ENCODE measurements at places on chromosomes 7 and 10. TPM values are rescaled to one million over a fixed set of nuclear protein-coding genes. Genes with fewer than 3 reads are reported as not detected.

CCDC3 gene
- 26.1 TPM for total RNA-seq

VWDE gene
- 3.2 TPM for total RNA-seq

NEUROD6 gene
- total RNA-seq = not detected

CTBP2 gene
- total RNA-seq = 145 TPM

CALML5 gene
- not detected for total RNA-seq

RTKN2 gene
- 1.7 TPM for total RNA-seq

ERVW-1 gene
- total RNA-seq = not detected

CYP17A1 gene
- total RNA-seq = not detected

- peak overlapping the region; percentile 49 for H3K27ac ChIP-seq
- peaks cover 15% of the 10 kb centered on the region for H3K4me1 ChIP-seq
- no peak for DNase-seq
- H3K4me3 ChIP-seq = no peak overlapping the region
- H3K36me3 ChIP-seq = no peaks in the 10 kb centered on the region
- peaks cover 3% of the 10 kb centered on the region for H3K27me3 ChIP-seq
These were observed 13.0 kb upstream of the HUS1 start for GRCh38 chr7:47992446-47992845.

DNA sequence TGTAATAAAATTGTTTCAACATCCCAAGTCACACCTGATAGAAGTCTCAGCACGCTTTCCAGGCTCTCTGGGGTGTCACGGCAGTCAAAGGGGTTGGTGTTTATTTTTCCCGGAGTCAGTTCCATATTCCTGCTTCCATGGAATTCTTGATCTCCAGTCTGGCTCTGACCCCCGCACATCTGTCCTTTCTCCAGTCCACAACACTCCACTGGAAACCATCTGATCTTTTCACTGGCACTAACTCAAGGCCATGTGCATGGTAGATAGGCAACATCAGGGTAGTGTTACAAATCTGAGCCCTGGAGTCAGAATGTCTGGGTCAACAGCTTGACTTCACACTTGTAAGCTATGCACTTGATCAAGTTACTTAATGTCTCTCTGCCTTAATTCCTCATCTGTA, 176.2 kb downstream of the WDR11 start:
- H3K36me3 ChIP-seq = no peaks in the 10 kb centered on the region
- H3K27me3 ChIP-seq = no peaks in the 10 kb centered on the region
- H3K4me1 ChIP-seq = no peaks in the 10 kb centered on the region

GRCh38 chr7:47649919-47650318, 68.0 kb upstream of the TNS3 start:
- no peaks in the 10 kb centered on the region for H3K36me3 ChIP-seq
- no peak overlapping the region for H3K4me3 ChIP-seq
- H3K4me1 ChIP-seq = peaks cover 11% of the 10 kb centered on the region
- no peaks in the 10 kb centered on the region for H3K27me3 ChIP-seq
- no peak for DNase-seq
- H3K27ac ChIP-seq = no peak overlapping the region

- peaks cover 1% of the 10 kb centered on the region for H3K27me3 ChIP-seq
- no peaks in the 10 kb centered on the region for H3K4me1 ChIP-seq
- no peak for DNase-seq
- no peak overlapping the region for H3K27ac ChIP-seq
- H3K36me3 ChIP-seq = peaks cover 3% of the 10 kb centered on the region
These were observed 743.8 kb upstream of the LRRN3 start for GRCh38 chr7:110347081-110347480.

GRCh38 chr7:143356414-143357050, 6.0 kb downstream of the FAM131B start:
- peaks cover 26% of the 10 kb centered on the region for H3K27me3 ChIP-seq
- no peak overlapping the region for H3K4me3 ChIP-seq
- H3K27ac ChIP-seq = no peak overlapping the region
- H3K36me3 ChIP-seq = peaks cover 5% of the 10 kb centered on the region
- H3K4me1 ChIP-seq = peaks cover 3% of the 10 kb centered on the region
- no peak for DNase-seq

DNA sequence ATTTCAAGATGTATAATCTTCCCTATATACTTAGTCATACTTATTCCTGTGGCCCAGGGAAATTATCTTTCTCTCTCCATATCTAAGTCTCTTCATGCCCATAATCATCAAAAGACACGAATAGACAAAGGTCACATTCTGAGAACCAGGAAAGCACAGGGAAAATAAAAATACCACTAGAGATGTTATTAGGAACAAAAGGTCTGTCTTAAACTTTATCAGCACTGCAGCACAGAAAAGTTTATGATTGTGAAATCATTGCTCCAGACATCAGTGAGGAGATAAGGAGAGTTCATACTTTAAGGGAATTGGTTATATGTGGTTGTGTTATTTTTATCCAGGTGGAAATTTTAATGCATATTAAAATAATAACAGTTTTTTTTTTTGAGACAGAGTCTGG, 974.6 kb upstream of the CELF2 start:
- H3K27ac ChIP-seq = no peak overlapping the region
- peaks cover 6% of the 10 kb centered on the region for H3K27me3 ChIP-seq
- H3K4me1 ChIP-seq = peaks cover 13% of the 10 kb centered on the region
- DNase-seq = no peak
- no peaks in the 10 kb centered on the region for H3K36me3 ChIP-seq
- no peak overlapping the region for H3K4me3 ChIP-seq

DNA sequence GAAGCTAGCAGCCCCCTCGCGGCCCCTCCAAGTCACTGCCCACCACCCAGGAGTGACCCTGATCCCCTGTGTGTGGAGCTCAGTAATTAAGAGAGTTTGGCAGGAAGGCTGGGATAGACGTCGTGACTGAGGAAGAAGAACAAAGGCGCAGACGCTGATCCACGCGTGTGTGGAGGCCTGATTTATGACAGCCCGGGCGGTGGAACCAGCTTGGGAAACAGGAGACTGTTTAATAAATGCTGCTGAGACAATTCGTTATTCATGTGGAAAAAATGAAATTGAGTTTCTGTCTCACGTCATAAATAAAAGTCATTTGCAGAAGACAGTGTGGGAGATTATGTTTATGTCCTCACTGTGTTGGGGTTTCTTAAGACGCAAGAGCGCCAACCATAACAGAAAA, 130.8 kb downstream of the ELFN1 start:
- H3K27me3 ChIP-seq = peaks cover 1% of the 10 kb centered on the region
- peak overlapping the region; percentile 51 for H3K27ac ChIP-seq
- H3K36me3 ChIP-seq = peaks cover 10% of the 10 kb centered on the region
- H3K4me1 ChIP-seq = no peaks in the 10 kb centered on the region

GRCh38 chr10:58641095-58641531, 128.4 kb downstream of the BICC1 start:
- H3K4me1 ChIP-seq = peaks cover 9% of the 10 kb centered on the region
- no peak overlapping the region for H3K4me3 ChIP-seq
- no peak for DNase-seq
- H3K27ac ChIP-seq = peak overlapping the region; percentile 48
- no peaks in the 10 kb centered on the region for H3K27me3 ChIP-seq

DNA sequence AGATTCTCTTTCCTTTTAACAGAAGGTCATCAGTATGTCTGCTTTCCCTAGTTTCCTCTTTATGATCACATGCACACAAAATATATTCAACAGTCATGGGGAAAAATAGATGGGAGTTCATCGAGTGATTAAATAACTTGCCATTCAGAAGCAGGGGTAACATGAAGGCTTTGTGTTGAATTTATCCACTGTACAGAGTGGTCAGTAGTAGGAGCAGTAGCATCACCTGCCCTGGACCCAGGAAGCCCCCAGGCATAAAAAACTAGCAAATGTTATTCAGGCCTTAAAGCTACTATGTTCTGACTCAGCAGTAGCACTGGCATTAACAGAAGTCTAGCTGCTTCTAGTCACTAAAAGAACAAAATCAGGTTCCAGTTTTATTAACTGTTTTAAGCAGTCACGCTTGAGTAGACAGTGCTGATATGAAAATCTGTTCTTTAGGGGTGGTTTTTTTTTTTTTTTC, 31.4 kb upstream of the FAM133B start:
- no peaks in the 10 kb centered on the region for H3K36me3 ChIP-seq
- no peak for DNase-seq
- no peaks in the 10 kb centered on the region for H3K27me3 ChIP-seq
- H3K4me3 ChIP-seq = no peak overlapping the region
- H3K27ac ChIP-seq = no peak overlapping the region

- H3K4me3 ChIP-seq = no peak overlapping the region
- H3K4me1 ChIP-seq = peaks cover 7% of the 10 kb centered on the region
- H3K27me3 ChIP-seq = peaks cover 13% of the 10 kb centered on the region
- no peaks in the 10 kb centered on the region for H3K36me3 ChIP-seq
These were observed 32.2 kb downstream of the KCNH2 start for GRCh38 chr7:150945853-150946420.

DNA sequence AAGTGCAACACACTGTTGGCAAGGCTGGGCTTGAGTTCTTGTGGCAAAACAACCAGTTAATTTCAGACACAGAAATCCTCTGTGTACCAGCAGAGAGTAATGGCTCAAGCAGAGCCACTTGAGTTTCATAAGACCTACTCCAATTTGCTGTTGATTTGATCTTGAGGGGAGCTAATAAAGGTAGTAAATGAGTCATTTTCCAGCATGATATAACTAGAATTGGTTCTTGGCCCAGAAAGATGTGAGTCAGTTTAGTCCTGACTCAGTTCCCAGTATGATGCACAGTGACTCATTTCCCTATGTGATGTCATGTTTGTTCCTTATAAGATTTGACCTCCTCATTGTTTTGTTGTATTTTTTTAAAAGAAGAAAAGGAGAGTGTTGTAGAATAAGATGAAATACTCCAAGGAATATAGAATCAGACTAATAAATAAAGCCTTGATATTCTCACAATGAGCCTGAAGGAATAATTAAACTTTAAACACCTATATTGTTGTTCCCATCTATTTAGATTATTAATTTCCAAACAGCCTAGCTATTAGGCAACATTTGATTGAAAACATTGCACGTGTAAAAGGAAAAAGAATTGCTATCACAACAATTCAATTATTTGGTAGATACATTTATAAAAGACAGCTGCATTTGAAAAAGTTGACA, 186.2 kb downstream of the REEP3 start:
- H3K36me3 ChIP-seq = no peaks in the 10 kb centered on the region
- H3K27ac ChIP-seq = no peak overlapping the region
- H3K4me3 ChIP-seq = no peak overlapping the region
- no peak for DNase-seq
- peaks cover 3% of the 10 kb centered on the region for H3K27me3 ChIP-seq
- H3K4me1 ChIP-seq = peaks cover 20% of the 10 kb centered on the region

GRCh38 chr7:123271856-123272255, 72.1 kb upstream of the SLC13A1 start:
- no peak for DNase-seq
- no peaks in the 10 kb centered on the region for H3K27me3 ChIP-seq
- H3K27ac ChIP-seq = no peak overlapping the region
- peaks cover 3% of the 10 kb centered on the region for H3K4me1 ChIP-seq

DNA sequence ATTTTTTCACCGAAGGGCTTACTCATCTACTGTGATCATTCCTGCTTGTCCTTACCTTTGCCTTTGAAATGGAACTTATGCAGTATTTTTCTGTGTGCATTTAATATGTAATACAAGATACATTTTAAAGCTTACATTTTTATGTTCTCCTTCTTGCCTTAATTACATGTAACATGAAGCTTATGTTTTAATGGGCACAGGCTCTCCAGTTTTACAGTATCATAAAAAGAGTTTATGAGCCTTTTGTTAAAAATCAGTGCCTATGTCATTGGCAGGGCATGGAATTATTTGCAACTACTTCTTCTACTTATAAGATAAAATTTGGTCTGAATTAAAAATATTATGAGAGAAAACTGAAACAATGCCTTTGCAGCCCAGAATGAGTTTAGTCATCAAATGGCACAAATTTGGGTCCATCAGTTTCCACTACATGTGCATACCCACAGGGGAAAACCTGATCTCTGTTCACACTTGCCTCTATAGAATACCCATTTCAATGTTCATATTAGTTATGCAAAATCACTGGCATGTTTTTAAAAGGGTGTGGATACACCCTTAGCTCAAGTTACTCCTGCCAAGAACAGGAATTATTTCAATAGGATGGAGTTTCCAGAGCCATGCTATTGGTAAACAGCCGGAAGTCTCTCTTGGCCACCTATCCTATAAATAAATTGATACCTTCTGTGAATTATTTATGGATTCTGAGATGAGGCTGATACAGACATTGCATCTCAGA, 27.9 kb upstream of the WNT16 start:
- no peak overlapping the region for H3K27ac ChIP-seq
- H3K36me3 ChIP-seq = no peaks in the 10 kb centered on the region
- H3K27me3 ChIP-seq = no peaks in the 10 kb centered on the region
- H3K4me3 ChIP-seq = no peak overlapping the region
- no peaks in the 10 kb centered on the region for H3K4me1 ChIP-seq
- no peak for DNase-seq

- H3K27ac ChIP-seq = no peak overlapping the region
- DNase-seq = peak; percentile 77
- peaks cover 19% of the 10 kb centered on the region for H3K4me1 ChIP-seq
- peaks cover 4% of the 10 kb centered on the region for H3K27me3 ChIP-seq
- H3K36me3 ChIP-seq = no peaks in the 10 kb centered on the region
These were observed 23.6 kb downstream of the ST8SIA6 start for GRCh38 chr10:17430647-17431355.

DNA sequence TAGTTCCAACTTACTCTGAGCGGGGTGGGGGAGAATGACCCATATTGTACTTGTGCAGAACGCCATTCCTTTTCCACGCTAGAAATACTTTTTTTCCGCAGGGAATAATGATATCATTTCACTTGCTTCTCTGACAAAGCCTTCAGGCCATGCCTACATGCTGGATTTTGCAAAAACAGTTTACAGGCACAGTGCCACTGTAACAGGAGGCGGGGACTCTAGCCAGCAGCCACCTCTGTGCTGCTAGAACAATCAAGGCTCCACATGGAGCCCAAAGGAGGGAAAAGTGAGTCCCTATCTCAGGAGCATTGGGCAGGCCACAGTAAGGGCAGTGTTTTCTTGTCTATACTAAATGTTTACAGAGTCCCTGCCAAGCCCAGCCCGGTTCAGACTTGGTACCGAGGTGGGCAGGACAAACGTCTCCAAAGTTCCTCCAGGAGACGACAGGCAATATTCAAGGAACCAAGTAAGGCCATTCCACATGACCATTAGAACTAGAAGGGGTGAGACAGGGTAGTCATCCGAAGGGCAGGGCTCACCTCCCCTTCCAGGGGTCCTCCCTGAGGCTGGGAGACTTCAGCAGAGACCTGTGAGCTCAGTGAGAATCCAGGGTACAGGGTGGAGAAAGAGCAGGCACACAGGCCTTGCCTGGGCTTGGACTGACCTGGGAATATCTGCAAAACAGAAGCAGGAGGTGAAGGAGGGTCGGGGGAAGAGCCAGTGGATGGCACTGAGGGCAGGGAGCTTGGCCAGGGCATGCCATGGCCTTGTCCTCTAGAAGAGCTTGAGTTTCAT, 90.9 kb upstream of the NPS start:
- no peak for DNase-seq
- peaks cover 5% of the 10 kb centered on the region for H3K4me1 ChIP-seq
- H3K36me3 ChIP-seq = peaks cover 20% of the 10 kb centered on the region

All from endothelial cell (in vitro differentiated cells).